ENCODE measurements at places on chromosomes 4 and X.

GRCh38 chr4:24443200-24443599 lies 141.2 kb downstream of the DHX15 start:
- DNase-seq = no peak

GRCh38 chr4:629915-630641 lies 4.7 kb downstream of the PDE6B start:
- DNase-seq = no peak

GRCh38 chr4:100984901-100985300 lies 362.4 kb downstream of the PPP3CA start:
- no peak for DNase-seq

DNA sequence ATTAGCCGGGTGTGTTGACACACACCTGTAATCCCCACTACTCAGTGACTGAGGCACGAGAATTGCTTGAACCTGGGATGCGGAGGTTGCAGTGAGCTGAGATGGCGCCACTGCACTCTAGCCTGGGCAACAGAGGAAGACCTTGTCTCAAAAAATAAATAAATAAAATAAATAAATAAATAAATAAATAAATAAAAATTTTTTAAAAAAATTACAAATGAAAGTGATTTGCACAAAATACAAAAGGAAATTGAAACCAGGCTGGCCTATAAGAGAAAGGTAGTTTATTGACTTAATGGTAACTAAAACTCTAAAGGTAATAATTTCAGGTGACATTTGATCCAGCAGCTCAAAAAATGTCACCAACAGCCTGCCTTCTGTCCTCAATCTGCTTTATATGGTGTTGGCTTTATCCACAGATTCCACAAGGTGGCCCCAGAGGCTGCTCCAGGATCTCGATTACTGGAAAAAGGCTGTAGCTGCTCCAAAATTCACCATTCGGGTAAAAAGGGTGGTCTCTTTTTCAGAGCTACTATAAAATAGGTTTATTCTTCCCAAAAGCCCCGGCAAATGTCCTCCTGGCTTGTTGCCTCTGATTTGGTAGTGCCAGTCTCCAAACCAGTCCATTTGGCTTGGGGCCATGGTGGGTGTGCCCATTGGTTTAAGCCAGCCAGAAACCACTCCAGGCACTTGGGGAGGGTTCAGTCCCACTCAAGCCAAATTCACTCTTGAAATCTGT lies 61.4 kb upstream of the TRIM2 start:
- no peak for DNase-seq

GRCh38 chr4:187304133-187304532 lies 580.5 kb upstream of the FAT1 start:
- DNase-seq = no peak

GRCh38 chr4:32551943-32552342 lies 1831.8 kb downstream of the PCDH7 start:
- no peak for DNase-seq

- DNase-seq = no peak
Measured at GRCh38 chrX:142994988-142995387, 30.7 kb upstream of the SPANXN4 start.

DNA sequence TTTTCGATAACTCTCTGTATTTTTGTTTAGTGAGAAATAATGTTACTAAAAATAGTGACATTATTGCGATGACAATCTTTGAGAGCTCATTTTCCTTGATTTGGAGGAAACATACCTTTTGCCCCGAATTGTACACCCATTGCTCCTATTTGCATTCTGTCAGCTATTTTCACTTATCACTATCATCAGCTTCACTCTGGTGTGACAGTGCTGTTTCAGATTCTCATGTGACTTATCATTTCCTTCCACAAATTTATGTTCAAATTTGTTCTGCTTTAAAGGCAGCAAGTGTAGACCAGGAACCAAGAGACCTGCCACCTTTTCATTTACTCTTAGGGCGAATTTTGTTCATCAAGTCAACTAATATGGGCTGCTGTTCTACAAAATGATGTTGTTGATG lies 179.4 kb downstream of the RBM46 start:
- no peak for DNase-seq

DNA sequence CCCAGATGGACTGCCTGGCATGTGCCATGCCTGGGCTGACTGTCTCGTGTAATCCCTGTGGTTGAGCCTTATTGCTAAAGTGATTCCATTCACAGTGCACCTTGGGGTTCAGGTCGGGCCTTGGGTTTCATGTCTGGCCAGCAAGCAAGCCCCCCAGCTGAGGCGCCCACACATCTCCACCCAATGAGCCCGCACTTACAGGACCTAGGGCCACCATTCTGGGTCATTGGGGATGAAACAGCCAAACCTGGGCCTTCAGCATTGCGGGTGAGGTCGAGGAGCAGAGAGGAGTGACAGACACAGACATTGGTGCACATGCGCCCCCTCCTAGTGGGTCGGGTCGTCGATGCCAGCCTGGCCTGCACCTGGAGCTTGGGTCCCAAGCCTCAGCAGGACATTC lies 21.3 kb upstream of the WFS1 start:
- no peak for DNase-seq
